ENCODE measurements at places on chromosomes 3 and 15. TPM values are rescaled to one million over a fixed set of nuclear protein-coding genes. Genes with fewer than 3 reads are reported as not detected.

ATP13A5 gene
- total RNA-seq: 1.4 TPM

LRRIQ4 gene
- not detected for total RNA-seq

CTDSPL gene
- 33.4 TPM for total RNA-seq

PIERCE2 gene
- 5.4 TPM for total RNA-seq

DNA sequence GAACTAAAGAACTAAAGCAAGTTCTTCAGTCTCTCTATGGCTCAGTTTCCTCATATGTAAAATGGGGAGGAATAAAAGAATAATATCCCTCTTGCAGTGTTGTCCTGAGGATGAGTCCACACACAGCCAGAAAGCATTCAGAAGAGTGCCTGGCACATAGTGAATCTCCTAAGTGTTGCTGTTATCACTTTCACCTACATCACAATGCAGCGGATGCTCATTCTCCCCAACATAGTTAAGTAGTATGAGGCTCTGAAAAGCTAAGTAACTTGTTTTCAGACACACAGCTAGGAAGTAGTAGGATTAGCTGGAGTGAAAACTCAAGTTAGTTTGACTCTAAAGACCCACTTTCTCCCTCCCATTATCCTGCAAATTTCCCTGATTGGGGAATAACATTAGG lies 9.1 kb upstream of the USP3 start:
- no peak for ATAC-seq

DNA sequence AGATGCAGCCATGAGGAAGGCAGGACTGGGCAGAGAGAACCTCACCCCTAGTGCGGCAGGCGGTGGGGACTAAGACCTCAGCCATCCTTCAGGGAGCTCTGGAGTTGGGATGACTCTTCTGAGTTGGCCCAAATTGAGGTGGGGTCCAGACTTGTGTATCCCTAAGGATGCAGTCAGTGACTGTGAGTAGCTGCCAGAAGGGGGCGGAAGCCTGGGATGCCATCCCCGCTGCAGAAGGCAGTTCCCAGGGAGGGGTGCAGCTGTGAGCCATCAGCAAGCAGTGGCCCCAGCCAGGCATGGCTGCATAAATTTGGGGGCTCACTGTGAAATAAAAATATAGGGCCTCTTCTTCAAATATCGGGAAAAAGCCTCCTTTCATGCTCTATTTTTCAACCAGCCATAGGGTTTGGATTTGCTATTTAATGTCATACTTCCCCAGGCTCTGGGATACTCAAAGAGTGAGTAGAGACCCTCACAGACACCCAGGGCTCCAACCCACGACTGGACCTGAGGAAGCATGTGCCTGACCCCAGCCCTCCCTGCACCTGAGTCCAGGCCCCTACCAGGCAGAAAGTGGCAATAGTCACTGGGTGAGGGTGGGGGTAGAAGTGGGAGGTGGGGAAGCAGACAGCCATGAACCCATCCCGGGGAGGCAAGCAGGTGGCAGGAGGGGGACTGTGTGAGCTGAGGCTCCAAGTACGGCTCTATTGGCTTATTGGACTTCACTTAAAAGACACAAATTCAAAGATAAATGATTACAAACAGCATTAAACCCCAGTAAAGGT lies 30.5 kb downstream of the GRK7 start:
- ATAC-seq: no peak

DNA sequence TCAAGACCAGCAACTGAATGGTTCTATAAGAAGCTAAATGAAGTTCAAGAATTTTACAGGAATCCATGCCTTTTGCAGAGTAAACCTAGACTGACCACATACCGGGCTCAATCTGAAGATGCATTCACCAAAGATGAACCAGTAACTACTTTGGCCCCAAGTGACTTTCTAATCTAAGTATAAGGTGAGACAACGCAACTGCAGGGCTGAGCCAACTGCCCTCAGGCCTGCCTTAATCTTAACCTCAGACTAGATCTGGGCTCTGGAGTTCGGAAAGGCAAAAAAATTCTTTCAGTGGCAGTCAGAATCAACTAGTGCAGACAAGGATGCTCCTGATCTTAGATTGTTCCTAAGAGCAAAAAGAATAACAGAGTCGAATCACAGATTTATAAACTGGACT lies 48.3 kb downstream of the EXD1 start:
- no peak for ATAC-seq

DNA sequence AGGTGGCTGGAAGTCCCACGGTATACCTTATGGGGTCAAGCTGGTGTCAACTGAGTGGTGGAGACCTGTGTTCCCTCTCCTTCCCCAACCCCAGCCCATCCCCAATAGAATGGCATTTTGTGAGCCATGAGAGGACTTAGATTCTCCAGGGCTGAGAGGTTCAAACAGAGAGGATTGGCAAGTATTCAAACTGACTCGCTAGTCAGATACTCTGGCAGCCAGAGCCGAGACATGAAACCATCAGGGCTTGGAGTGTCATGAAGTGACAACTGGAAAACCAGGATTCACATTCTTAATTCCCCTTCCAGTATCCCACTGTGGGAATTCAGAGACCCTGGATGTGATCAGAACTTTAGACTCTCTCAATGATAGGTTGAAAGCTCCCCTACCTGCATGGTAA lies 159.4 kb upstream of the SNTN start:
- ATAC-seq: no peak

DNA sequence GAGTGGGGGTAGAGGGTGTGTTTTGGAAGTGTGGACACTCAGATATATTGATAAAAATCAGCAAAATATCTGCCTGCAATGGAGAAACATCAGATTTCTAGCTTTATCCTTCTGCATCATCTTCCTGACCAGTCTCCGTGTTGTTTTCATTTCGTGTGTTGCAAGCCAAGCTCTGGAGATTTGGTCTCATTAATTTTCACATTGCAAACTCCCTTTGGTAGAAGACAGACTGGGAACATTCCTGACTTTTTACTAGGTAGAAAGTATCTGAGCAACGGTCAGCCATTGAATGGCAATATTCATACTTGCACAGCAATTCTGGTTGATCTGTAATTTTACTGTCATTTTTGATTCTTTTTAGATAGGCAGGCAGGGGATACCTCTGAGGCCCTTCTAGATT lies 30.4 kb downstream of the FSTL1 start:
- no peak for ATAC-seq

- ATAC-seq: no peak
These were observed 86.3 kb downstream of the TMEM108 start for GRCh38 chr3:133124511-133124910.

DNA sequence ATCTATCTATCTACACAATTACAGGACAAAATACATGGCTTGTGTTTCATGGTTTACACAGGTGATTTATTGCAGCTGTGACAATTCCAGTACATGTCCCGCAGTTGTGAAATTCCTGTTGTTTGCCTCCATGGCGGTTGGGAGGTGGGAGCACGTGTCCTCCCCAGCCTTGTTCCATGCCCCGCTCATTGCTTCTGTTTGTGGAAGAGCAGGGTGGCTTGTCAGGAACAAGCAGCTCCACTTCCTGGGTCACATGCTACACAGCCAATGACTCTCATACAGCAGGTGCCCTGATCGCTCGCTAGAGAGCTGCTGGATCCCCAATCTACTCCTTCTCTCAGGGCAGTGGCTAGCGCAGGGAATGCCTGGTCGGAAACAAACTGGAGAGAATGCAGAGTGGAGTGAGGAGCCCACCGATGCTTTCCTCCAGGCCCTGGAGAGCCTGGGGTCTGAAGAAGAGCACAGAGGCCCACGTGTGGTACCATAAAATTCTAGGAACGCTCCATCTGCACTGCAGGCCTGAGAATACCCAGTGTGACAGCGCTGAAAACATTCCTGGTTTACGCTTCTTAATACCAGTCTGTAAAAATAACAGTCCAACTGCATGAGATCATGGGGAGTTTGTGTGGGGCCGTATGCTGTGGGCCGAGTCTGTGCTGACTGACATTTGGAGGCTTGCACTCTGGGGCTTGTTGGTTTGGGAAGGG lies 270.6 kb upstream of the RGMA start:
- ATAC-seq: no peak

- peak; percentile 80 for ATAC-seq
These were observed 9.1 kb downstream of the BCL2L10 start for GRCh38 chr15:52103217-52104207.

DNA sequence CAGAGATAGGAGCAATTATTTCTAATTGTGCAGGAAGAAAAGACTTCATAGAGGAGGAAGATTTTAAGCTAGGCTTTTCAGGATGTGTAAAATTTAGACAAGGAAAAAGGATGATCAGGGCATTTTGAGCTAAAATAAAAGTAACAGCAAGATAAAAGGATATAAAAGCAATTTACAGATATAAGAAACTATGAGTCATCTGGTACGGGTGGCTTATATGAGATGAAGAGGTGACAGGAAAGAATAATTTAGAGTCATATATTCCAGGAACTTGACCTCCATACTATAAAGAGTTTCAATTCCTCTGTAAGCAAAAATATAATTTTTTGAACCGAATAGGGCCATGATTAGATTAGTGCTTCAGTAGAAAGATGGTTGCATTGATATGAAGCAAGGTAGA lies 273.7 kb downstream of the RBMS3 start:
- no peak for ATAC-seq
